RCC 7860 (cell line): ENCODE measurements at places on chromosomes 12 and 14.

DNA sequence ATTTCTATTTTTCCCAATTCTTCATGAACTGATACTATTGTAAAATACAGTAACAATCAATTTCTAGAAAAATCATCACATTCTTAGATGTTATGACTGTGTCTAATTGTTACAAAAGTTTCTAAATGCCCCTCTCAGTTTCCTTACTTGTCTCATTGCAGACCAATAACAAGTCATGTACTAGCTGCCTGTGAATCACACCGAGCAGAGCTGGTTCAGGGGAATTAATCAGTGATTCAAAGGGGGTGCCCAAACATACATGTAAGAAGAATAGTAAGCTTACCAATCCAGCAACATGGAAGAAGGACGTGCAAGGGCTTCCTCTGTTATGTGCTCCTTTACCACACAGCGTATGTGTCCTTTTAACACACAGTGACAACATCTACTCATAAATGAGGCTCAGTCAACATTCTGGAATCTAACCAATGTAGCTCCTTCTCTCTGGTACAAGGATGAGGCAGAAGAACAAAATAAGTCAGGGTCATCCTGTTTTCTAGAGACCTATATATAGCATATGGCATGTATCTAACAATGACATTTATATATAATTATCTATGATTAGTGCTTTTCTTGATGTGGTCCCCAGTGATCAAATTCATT is 126.4 kb downstream of the SCN8A start:
- DNase-seq: no peak

DNA sequence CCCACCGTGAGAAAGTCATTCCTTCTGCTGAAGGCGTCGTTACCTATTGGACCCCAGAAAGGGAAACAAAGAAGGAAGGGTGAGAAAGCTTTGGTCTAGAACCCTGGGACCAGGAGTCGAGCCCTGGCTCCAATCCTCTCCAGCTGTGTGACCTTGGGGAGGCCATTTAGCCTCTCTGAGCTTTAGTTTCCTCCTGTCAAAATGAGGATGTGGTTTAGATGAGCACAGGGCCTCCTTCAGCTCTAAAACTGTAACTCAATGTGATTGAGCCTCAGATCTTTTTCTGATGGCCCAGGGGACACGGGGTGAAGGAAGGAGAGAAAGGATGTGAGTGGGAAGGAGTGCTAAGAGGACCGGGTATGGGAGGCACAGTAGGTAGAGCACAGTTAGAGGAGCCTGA is 7.7 kb downstream of the JDP2 start:
- DNase-seq: no peak

- no peak for DNase-seq
These were observed 18.2 kb downstream of the PTGER2 start for GRCh38 chr14:52332269-52332668.

GRCh38 chr12:130870442-130871285 is 1.2 kb upstream of the RAN start:
- no peak for DNase-seq

DNA sequence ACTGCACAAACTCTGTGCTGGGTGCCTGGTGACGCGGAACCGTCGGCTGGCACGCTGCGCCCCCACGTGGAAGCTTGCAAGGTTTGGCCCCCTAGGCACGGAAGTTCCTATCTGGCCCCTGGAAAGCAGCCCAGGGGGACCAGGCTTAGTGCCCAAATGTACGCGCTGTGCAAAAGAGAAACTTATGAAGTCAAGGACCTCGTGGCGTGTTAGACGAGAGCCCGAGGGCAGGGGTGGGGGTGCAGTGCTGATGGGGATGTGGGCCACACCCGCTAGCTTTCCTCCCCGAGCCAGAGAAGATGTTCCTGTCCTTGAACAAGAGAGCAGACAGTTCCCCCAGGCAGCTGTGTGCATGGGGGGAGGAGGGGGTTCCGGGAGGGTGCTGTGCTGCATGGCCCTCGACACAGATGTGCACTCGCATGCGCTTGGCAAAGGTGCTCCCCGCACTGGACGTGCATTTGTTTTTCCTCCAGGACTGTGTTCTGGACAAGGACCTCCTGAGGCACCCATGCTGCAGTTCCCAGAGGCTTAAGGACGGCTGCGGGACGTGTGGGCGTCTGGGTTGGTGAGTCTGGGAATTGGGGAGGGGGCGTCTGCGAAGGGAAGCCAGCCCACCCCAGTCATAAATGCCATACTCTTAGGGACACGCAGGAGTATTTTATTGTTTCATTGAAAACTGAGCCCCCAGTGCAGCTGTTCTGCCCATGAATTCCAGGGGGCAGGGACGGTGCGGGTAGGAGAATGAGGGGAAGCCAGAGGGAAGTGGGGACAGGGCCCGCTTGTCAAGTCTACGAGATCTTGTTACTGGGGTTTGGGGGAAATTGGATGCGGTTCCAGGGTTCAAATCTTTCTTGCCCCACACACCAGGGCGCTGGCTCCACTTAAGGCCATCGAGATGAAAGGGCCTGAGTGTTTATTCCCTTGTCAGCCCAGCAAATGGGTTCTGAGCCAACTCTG is 80.0 kb downstream of the NTF3 start:
- no peak for DNase-seq

- DNase-seq: no peak
These were observed 26.1 kb upstream of the JPH4 start for GRCh38 chr14:23604675-23605170.

- no peak for DNase-seq
These were observed 110.9 kb downstream of the PAH start for GRCh38 chr12:102806110-102806509.

- peak; percentile 4 for DNase-seq
These were observed 32.0 kb downstream of the RTL1 start for GRCh38 chr14:100871234-100872186.

DNA sequence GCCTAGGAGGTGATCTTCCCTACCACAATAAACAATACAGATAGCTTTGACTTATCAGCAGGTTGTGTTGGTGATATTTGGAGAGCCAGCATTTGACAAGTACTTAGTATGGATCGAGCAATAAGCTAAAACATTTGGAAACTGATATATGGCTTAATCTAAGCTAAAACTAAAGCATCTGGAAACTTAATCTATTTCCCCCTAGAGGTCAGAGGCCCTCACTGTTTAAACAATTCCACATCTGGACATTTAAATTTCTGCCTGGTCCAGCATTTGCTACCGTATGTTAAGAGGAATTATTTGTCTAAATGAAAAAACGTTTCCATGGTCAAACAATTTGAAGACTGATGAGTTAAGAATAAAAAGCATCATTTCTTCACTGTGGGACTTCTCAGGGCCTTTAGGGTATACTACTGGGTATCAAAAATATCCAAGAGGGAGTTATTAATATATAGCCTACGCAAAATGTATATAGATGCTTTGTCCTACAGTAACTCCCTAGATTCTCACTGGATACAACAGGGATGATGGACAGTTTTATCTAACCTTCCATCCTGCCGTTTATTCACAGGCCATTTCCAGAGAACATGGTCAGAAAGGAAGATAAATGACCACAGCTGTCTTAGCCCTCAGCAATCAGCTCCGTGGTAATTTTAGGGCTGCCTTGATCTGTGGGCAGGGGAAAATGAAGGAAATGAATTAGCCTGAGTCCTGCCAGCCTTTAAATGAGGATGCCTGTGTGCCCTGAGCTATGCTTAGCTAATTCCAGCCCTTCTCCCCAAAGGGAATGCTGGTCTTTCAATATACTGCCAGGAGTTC is 135.4 kb upstream of the NUDT4 start:
- DNase-seq: no peak

GRCh38 chr12:62190689-62191490 is 69.3 kb upstream of the USP15 start:
- no peak for DNase-seq

DNA sequence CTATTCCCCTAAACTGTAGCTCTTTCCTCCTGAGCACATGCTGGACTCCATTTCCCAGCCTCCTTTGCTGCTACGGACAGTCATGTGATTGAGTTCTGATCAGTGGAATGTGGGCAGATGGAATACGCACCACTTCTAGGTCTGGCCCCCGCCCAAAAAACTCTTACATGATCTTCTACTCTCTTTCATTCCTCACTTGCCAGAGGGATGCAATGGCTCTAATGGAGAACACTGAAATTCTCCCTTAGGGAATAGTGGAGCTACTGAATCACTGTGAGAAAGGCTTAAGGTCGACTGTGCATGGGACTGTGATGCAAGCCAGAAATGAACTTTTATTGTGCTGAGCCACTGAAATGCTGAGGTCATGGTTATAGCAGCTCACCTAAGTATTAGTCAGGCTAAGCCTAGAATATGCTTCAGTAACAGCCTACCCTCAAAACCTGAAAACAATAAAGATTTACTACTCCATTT is 13.0 kb upstream of the TMED2 start:
- no peak for DNase-seq

- DNase-seq: no peak
These were observed 13.0 kb downstream of the SLC25A3 start for GRCh38 chr12:98606359-98606988.

GRCh38 chr12:1252758-1253157 is 261.7 kb downstream of the ERC1 start:
- no peak for DNase-seq

GRCh38 chr12:51108136-51108535 is 24.7 kb upstream of the CSRNP2 start:
- no peak for DNase-seq

DNA sequence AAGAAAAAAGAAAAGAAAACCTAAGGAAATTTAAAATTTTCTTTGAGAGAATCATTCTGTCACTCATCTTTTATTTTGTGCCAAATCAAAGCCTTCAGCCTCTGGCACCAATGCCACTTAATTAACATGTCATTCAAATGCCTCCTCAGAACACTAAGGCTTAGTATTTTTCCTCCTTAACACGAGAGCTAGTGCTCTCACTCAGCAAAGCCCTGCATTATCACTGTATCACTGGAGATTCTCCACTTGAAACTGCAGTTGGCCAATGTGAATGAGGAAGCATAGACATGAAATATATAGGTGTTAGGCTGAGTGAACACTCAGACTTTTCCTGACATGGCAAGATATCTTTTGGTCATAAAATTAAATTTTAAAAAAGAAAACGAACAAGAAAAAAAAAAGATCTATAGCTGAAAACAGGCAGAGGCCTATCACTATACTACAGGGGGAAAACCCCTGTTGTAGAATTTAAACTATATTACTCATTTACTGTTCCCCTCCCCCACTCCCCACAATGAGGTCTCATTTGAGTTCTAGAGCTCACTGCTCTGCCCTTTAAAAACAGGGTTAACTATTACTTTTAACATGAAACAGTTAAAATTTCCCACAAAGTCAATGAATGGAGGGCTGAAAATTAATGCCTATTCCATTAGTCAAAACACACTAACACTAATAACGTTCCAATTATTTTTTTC is 5.1 kb downstream of the MBIP start:
- no peak for DNase-seq

- DNase-seq: peak; percentile 49
These were observed 89.6 kb downstream of the ARF6 start for GRCh38 chr14:49982501-49982951.

GRCh38 chr12:113196990-113197389 is 11.5 kb downstream of the RITA1 start:
- peak; percentile 61 for DNase-seq

- no peak for DNase-seq
These were observed 78.9 kb upstream of the VASH1 start for GRCh38 chr14:76682367-76682766.

GRCh38 chr14:105071942-105072341 is 6.7 kb upstream of the GPR132 start:
- no peak for DNase-seq

GRCh38 chr14:20632448-20632830 is 9.1 kb downstream of the OR6S1 start:
- no peak for DNase-seq

- no peak for DNase-seq
These were observed 15.6 kb downstream of the ACVRL1 start for GRCh38 chr12:51922762-51923505.

- DNase-seq: no peak
These were observed 10.5 kb downstream of the ARG2 start for GRCh38 chr14:67630186-67630585.

- no peak for DNase-seq
These were observed 102.8 kb upstream of the TMCC3 start for GRCh38 chr12:94753036-94753679.

DNA sequence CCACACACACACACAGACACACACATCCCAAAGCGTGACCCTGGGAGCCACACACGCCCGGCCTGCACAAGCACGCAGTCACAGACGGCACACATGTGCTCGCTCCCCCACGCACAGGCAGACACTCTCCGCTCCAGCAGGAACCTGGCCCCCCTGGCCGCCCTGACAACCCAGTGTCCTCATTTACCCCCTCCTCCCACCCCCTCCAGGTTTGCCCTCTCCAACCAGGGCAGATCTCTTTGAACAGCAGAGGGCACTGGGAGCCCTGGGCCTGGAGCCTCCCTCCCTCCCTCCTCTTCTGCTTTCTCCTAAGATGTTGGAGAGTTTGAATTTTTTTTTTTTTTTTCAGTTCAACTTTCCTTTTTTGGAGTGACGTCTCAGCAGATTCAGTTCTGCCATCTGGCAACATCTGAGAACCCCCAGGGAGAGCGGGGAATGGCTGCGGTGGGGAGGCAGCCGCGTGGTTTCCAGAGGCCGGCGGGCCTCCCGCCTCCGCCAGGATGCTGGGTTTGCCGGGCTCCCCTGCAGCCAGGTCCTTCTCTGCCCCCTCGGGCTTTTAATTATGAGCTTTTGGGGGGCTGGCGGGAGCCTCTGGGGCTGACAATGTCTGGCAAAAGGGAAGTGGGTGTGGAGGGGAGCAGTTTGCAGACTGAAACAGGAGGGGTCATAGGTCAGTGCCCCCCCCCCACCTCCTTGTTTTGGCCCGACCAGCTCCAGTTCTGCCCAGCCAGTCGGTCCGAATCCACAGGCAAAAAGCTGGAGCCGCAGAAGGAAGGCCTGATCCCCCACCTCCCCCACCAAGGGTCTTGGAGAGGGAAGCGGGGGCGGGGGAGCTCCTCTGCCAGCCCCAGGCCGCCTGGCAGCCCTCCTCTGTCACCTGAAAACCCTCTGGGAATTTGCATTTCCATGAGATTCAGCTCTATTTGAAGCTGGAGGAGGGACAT is 1.3 kb upstream of the NCOR2 start:
- DNase-seq: no peak

- DNase-seq: peak; percentile 35
These were observed 21.4 kb downstream of the ABCB9 start for GRCh38 chr12:122944605-122945592.

DNA sequence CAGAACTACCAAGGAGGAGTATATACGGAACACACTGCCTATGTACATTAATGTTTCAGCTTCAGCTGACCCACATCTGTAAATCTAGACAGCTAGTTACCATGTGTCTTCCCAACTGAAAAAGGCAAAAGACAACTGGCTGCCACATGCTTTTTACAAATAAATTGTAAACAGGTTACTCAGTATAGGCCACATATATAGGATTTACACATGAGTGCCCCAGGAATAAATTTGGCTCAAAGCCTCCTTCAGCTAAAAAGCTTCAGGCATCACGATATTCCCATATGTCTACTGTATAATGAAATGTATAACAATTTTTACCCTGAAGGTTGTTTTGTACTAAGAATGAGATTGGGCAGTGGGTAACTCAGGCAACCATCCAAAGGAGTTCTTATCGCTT is 175.9 kb upstream of the BMP4 start:
- no peak for DNase-seq

- no peak for DNase-seq
These were observed 325.0 kb upstream of the TBX3 start for GRCh38 chr12:115008929-115009328.

GRCh38 chr12:47397664-47398281 is 308.1 kb downstream of the RPAP3 start:
- peak; percentile 54 for DNase-seq
